Endothelial cell of coronary artery (primary cell): ENCODE measurements at places on chromosomes 1 and 21. TPM values are rescaled to one million over a fixed set of nuclear protein-coding genes. Genes with fewer than 3 reads are reported as not detected.

S100A3 gene
- total RNA-seq, result 1.3 and 3.2 TPM in 2 replicates

RAD54L gene
- 2.4 and 3.8 TPM in 2 replicates for total RNA-seq

PTPN14 gene
- 70.3 and 75.4 TPM in 2 replicates for total RNA-seq

LAMC1 gene
- total RNA-seq, result 414 and 644 TPM in 2 replicates

ZMYM4 gene
- 28.8 and 32.5 TPM in 2 replicates for total RNA-seq

S100A7A gene
- not detected in 2 replicates for total RNA-seq

DCDC2B gene
- not detected in 2 replicates for total RNA-seq

FCRL5 gene
- total RNA-seq, result not detected in 2 replicates
